ENCODE measurements at places on chromosomes 4 and X. TPM values are rescaled to one million over a fixed set of nuclear protein-coding genes. Genes with fewer than 3 reads are reported as not detected.

DNA sequence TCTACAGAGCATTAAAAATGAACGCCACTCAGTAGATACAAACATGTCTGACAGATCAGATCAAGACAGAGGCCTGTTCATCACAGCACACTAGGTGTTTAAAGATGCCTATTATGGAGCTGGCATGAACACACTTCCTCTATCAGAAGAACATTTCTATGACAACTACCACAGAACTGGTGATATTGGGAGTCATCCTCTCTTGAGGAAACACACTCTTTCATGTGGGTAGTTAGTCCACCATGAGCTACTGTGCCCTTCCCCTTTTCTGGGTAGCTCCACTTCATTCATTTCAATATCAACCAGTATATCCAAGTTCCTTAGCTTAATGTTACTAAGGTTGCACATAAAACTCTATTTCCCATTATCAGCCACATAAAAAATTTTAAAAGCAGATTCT lies 46.7 kb downstream of the MAOB start:
- no peak for DNase-seq

- DNase-seq: no peak
Measured at GRCh38 chrX:105013719-105014118, 206.8 kb downstream of the TEX13A start.

- DNase-seq: no peak
Measured at GRCh38 chr4:10456260-10456594, 999 bp downstream of the ZNF518B start.

GRCh38 chr4:139267301-139267700 lies 12.7 kb downstream of the MGARP start:
- no peak for DNase-seq

DNA sequence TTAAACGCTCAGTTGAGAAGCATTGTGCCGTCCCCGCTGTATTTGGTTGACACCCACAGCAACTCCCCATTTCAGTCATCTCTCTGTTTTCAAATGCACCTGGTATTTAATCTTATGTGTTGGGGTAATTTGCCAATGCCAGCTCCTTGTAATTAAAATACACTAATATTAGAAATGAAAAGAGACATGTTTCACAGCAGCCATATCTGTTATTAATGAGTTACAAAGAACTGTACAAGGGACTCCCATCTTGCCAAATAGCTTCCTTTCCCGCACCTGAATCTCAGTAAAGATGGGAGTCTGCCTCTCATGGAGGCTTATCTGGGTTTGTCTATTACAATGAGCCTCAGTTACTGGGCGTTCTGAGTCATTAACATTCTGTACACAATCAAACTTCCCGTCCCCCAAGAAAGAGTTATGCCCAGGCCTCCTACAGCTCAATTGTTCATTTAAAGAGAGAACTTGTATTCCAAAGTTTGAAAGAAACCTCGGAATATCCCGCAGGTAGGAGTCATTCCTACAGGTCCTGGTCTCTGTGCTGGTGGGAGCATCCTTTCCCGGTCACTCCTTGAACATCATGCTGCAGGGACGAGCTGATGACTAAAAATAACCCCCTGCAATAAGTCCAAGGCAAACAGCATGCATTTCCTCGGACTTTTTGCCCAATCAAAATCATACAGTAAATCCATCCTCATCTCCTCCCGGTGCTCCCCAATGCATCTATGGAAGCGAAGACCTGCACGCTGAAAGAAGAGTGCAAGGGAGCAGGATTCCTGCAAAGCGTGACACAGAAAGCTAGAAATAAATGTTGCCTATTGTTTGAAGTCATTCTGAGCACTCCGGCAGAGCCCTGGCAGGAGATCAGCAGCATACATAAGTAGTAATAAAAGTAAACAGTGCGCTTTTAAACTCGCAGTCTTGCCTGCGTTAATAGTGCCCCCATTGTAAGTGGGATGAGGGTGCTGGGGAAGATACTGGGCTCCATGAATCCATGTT lies 926 bp downstream of the NDP start:
- no peak for DNase-seq

- no peak for DNase-seq
Measured at GRCh38 chrX:24229976-24230375, 80.4 kb downstream of the ZFX start.

GRCh38 chrX:133608406-133608805 lies 193.1 kb upstream of the GPC4 start:
- DNase-seq: no peak

DNA sequence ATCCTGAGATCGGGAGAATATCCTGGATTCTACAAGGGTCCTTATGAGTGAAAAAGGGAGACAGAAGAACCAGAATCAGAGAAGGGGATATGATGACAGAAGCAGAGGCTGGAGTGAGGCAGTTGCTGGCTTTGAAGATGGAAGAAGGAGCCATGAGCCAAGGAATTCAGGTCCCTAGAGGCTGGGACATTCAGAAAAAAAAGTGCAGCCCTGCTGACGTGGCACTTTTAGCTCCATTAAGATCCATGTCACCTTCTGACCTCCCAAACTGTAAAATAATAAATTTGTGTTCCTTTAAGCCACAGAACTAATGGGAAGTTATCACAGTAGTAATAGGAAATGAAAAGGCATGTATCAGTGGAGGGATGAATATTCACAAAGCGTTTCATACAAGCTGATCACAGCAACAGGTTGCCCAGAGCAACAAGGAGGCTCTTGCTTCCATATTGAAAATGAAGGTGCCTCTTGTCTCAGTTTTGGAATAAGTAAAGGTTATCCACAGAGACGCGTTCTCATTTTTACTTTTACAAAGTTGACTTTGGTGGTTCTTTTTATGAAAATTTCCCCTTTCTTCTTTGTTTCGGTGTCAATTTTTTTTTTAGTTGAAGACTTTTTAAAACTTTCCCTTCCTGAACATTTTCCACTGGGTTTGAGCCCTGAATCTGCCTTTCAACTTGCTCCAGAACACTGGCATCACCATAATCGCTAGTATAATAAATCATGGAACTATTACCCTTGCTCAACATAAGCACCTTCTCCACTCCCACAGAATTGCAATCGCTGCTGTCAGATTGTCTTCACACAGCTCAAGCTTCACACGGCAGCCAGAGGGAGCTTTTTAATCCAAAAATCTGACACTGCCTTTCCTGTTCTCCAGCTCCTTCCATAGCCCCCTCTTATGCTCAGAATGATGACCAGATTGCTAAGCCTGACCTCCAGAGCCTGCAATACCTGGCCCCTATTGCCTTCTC lies 127.6 kb upstream of the RBPJ start:
- DNase-seq: no peak

DNA sequence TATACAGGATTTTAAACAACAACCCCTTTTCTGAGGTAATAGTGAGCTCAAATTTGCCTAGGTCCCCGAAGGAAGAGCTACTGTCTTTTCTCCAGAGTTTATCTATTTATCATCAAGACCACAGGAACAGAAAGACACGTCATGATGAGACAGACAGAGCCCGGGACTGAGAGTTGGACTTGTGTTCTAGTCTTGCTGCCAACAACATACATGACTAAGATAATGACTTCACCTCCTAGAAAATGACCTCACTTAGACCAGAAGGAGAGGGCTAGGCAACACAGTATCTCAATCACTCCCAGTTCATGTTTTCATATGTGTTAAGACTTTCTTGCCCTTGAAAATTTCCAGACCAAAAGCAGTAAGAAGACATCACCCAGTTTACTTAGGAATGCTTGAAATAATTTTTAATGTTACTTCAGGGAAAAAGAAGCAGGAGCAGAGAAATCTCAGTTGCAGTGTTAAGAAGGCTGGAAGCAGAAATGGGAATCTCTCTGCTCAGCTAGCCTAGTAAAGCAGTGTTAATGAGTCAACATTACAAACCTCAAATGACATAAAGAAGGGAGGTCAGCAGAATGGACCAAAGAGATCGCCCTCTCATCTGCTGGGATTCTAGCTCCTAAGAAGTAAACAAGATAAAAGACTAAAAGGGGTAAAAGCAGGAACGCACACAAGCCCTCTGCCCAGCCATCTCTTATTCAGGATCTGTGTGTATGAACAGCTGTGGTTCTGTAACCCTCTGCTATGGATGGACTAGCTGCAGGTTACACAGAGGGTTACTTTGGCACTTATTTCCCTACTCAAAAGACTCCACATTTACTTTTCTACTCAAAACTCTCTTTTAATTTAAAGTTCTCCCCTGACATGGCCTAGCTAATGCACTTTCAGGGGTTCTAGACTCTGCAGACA lies 24.8 kb downstream of the PDGFC start:
- DNase-seq: no peak

- DNase-seq: no peak
Measured at GRCh38 chr4:138999666-139000065, 15.9 kb upstream of the NOCT start.

GRCh38 chr4:142345924-142346323 lies 500.2 kb downstream of the INPP4B start:
- DNase-seq: no peak

DNA sequence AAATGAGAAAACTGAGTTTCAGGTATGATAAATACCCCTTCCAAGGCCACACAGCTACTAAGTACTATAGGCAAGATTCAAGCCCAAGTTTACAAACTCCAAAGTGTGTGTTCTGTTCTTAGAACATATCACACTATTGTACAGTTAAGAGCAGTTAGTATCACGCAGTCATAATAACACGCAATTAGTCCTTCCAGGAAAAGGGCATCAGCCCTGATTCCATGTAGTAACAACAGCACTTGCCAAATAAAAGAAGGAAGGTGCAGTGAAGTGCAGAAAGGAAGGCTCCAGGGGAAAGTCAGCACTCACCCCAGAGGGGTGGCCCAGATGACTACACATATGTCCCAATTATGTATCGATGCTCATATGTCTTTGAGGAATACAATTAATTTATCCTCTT lies 4.4 kb downstream of the TASL start:
- DNase-seq: no peak

Gene ITIH6
- total RNA-seq: not detected

Gene SLC9A6
- total RNA-seq: 140 TPM

Gene CT83
- not detected for total RNA-seq

Gene CSAG3
- total RNA-seq: not detected

Gene KLB
- not detected for total RNA-seq
